ENCODE measurements at places on chromosomes 6 and 20.
A peak's percentile ranks its signal among the peaks of the same experiment; 100 is the strongest.

- peak; percentile 36 for DNase-seq
Measured at GRCh38 chr6:149234051-149234962, 83.2 kb upstream of the TAB2 start.

- DNase-seq = no peak
Measured at GRCh38 chr20:5122873-5123260, 3.1 kb upstream of the PCNA start.

- DNase-seq = no peak
Measured at GRCh38 chr6:36774331-36774730, 64.9 kb downstream of the CPNE5 start.

- DNase-seq = no peak
Measured at GRCh38 chr6:47633141-47633540, 65.2 kb upstream of the ADGRF4 start.

DNA sequence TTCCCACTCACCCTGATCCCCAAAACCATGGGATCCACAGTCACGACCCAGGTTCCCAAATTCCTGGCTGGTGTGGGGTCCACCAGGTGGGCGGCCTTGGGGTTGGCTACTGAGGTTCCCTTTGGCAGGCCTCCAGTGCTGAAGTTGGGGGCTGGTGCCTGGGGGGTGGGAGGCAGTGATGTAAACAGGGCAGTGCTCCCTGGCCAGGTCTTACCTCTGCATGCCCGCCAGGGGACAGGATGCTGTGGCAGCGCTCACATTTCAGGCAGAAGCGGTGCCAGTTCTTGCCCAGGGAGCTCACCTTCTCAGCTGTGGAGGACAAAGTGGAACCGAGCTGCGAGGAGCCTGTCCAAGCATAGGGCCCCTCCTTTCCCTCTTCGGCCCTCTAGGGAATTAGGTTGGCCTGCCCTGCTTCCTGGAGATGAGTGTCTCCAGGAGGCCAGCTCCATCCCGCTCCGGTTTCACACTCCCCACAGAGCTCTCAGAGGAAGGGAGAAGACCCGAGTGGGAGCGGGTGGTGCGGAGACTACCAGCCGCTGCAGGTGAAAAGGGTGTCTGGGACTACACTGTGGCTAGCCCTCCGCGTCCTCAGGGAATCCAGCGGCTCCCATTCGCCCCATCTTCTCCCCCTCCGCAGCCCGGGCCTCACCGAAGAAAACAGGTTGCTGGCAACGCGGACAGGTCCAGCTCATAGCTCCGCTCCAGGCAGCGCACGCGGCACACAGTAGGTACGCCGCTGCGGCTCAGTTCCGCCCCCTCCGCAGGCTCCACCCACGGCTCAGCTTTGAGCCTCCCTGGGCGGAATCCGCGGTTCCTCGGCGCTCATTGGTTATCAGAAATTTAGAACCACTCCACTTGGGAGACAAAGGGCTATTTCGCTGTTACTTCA lies at the start of gene CRIP3:
CRIP3 (minus strand) TSS at position 726 of the 889 bp plus-strand sequence; CDS start at position 692, 34 bp downstream.
- DNase-seq = peak; percentile 27

DNA sequence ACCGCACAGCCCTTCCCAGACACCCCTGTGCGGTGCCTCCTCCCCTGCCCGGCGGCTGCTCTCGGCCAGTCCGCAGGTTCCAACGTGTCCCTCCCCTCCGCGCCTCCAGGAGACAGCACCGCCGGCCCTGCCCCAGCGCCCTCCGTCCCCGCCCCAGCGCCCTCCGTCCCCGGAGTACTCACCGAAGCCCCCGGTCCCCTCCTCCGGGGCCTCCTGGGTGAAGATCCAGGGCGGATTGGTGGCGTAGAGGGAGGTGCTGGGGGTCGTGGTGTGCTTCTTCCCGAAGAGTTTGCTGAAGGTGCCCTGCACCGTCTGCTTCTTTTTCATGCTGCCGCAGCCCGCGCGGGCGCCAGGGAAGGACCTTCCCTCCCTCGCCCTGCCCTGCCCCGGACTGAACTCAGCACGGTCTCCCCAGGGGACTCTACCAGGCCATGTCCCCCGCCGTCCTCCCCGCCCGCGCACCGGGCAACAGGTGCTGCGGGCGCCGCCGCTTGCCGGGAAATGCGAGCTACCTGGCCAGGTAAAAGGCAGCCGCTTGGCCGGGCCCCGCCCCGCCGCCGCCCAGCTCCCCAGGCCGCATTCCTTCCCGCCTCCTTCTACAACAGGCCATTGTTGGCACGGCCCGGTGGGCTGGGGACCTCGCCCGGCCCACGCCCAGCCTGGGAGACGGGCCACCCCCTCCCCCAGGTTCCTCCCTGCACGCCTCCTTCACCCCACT lies at the start of gene C6orf132:
C6orf132 (minus strand) TSS at position 503 of the 718 bp plus-strand sequence; CDS start at position 327, 176 bp downstream.
- DNase-seq = no peak

- no peak for DNase-seq
Measured at GRCh38 chr6:122524056-122524455, 52.4 kb upstream of the SERINC1 start.

- peak; percentile 24 for DNase-seq
Measured at GRCh38 chr20:62159839-62160238, 16.3 kb downstream of the SS18L1 start.

GRCh38 chr20:60058879-60059278 lies 100.7 kb downstream of the CDH26 start:
- DNase-seq = no peak

DNA sequence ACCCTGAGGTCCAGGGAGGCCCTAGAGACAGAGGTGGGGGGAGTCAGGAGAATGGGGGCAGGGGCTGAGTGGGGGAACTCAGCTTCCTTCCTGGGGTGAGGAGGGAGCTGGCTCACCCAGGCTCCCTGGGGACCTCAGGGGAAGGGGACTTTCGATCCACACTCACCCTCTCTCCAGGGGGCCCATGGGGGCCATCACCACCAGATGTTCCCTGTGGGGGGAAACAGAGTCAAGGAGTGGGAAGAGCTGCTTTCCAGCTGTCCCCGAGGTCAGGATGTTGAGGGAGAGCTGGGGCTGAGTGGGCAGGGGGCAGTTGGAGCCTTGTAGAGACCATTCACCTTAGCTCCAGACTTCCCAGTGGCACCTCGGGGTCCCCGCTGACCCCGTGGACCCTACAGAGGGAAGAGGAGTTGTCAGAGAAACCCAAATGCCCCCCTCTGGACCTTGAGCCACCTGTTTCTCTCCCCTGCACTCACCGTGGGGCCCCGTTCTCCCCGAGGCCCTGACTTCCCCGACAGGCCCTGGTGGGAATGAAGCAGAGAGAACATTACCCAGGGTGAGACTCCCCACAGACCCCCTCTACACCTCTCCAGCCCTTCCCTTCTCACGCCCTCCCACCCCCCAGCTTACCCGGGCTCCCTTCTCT lies 18.6 kb downstream of the COL11A2 start:
- no peak for DNase-seq

GRCh38 chr6:2999618-3000557 lies at the start of gene NQO2:
Gene NQO2, plus strand, starts transcription at chr6:2999894. Its CDS starts 6,659 bp downstream, at chr6:3006553.
- DNase-seq = peak; percentile 86

GRCh38 chr6:45663251-45664221 lies 285.8 kb upstream of the SUPT3H start:
- DNase-seq = peak; percentile 27

GRCh38 chr6:139290787-139291311 lies 949 bp downstream of the TXLNB start:
- peak; percentile 37 for DNase-seq

- peak; percentile 31 for DNase-seq
Measured at GRCh38 chr20:36950414-36951197, 902 bp downstream of the SAMHD1 start.

DNA sequence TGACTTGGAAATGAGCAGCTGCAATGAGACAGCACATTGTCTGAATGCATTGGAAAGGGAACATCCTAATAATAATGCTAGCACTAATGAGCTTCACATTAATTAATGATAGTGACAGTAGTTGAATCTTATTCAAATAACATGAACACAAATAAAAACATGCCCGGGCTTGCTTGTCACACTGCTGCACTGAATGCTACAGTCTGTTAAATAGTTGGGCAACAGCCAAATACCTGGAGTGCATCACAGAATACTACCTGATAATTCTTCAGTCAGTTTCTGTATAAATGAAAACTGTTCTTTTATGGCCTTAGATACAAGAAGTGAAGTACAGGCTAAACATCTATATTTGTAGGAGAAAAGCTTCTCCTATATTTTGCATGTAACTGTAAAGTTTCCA lies 458.7 kb downstream of the RNF144B start:
- no peak for DNase-seq

All from activated T-helper 2 cell treated with anti-CD3 and anti-CD28 coated beads, Interferon-gamma antibody, Interleukin-2, Interleukin-4, amounts not matched to agents 10 μg/mL and 5 μg/mL and 100 μg/mL, durations not matched to agents 14 hours and 24 hours and 36 hours (primary cell).